ENCODE measurements at places on chromosomes 1 and 21. TPM values are rescaled to one million over a fixed set of nuclear protein-coding genes. Genes with fewer than 3 reads are reported as not detected.

CHI3L2 gene
- total RNA-seq, result 0.79 TPM

DCDC2B gene
- not detected for total RNA-seq

FAM177B gene
- not detected for total RNA-seq

S100A7A gene
- total RNA-seq, result not detected

CLEC20A gene
- not detected for total RNA-seq

GBP1 gene
- 0.07 TPM for total RNA-seq

KRTAP12-2 gene
- total RNA-seq, result not detected

MMEL1 gene
- not detected for total RNA-seq

PADI1 gene
- total RNA-seq, result 2.4 TPM

VASH2 gene
- 3.4 TPM for total RNA-seq

LRRC38 gene
- not detected for total RNA-seq

CELA3A gene
- not detected for total RNA-seq

RGS18 gene
- total RNA-seq, result not detected

MYBPH gene
- not detected for total RNA-seq

KCND3 gene
- not detected for total RNA-seq

C1orf141 gene
- not detected for total RNA-seq
